Cardiac muscle cell (in vitro differentiated cells and primary cell): ENCODE measurements at places on chromosomes 3 and 15.

- peak; percentile 64 for DNase-seq
Measured at GRCh38 chr3:122305818-122306621, 19.0 kb upstream of the CSTA start.

DNA sequence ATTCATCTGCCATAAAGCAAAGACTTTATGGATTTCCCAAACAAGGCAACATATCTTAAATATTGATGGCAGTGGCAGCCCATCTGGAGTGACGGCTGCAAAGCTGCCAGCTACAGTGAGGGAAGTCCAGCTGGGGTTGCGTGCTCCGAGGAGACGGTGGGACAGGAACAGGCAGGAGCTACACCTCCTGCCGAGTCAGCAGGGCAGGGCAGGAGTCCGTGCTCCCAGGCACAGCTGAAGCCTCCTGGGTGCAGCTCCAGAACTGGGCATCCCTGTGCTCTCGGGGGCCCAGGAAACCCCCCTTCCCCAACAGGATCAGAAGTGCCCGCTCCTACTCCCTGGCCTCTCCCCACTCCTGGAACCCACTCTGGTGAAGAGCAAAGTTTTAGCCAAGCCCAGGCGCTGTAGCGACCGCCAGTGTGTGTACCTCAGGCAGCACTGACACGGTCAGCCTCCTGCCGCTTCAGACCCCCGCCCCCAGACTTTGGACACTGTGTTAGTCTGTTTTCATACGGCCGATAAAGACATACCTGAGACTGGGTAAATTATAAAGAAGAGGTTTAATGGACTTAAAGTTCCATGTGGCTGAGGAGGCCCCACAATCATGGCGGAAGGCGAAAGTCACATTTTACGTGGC lies 556.4 kb upstream of the CCDC54 start:
- DNase-seq, result no peak

GRCh38 chr3:114839476-114839875 lies 307.6 kb downstream of the ZBTB20 start:
- no peak for DNase-seq

DNA sequence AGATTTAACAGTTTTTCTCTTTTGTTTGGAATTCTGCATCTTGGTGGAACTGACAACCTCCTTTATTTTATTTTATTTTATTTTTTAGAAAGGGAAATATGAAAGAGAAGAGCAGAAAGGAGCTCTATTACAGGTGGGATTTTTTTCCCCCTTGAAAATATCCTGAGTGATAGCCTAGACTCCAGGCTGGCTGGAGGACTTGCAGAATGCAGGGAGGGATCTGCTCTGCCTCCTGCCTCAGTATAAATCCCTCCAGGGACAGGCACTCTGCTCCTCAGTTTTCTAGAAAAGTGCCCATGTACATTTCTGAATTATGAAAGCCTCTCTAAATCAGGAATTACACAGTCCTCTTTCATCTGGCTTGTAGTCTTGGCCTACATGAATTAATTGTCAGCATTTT lies 173.7 kb downstream of the TMEM108 start:
- peak; percentile 4 for DNase-seq

GRCh38 chr15:94061041-94061440 lies 170.3 kb upstream of the MCTP2 start:
- DNase-seq, result no peak

DNA sequence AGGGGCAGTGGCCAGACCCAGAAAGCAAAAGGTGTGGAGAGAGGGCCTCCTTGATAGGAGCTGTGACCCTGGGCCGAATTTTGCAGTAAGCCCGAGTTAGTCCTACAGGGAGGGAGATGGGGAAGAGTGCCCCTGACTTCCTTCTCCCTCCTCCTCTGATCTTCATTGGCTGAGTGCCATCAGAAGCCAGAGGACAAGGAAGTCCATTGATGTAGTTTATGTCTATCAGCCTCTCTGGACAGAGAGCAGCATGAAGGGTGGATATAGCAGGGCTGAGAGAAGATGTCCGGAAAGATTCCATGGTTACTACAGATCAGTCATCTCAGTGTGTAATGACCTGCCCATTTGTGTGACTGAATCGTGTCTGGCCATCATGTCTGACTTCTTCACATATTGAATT lies 102.5 kb upstream of the FAM3D start:
- DNase-seq, result no peak

DNA sequence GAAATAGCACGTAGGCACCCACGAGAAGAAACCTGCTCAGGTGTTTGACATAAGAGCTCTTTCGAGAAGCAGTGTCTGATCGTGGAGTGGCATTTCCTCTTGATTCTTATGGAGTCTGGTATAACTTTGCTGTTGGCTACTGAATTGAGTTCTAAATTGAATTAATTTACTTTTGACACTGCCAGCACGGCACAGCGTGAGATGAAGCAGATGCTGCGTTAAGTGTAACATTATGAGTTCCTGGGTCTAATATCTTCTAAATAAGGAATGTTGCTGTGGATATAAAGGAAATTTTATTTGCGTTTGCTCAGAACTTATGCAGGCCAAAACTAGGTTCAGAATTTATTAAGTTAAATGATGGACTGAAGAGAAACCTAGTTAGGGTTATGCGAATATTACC lies 919.9 kb downstream of the TUSC7 start:
- DNase-seq, result no peak
